ENCODE measurements at places on chromosomes 5 and 9.

DNA sequence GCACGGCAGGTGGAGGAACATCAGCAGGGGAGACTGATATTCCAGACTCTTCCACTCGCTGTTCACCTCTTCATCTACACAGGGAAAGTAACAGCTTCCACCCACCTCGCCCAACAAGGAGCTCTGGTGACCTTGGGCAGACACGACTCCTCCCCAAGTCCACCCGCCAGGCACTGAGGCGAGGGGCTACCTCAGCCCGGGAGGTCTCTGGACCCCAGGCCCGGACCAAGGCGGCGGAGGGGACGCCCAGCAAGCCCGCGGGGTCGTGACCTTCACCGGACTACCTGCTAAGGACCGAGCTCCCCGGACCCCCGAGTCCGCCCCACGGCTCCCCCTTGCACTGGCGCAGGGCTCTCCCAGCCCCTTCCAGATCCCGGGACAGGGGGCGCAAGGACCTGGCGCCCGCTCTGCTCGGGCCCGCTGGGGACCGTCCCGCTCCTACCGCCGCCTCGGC is 70.2 kb upstream of the LPCAT1 start:
- DNase-seq, result no peak

DNA sequence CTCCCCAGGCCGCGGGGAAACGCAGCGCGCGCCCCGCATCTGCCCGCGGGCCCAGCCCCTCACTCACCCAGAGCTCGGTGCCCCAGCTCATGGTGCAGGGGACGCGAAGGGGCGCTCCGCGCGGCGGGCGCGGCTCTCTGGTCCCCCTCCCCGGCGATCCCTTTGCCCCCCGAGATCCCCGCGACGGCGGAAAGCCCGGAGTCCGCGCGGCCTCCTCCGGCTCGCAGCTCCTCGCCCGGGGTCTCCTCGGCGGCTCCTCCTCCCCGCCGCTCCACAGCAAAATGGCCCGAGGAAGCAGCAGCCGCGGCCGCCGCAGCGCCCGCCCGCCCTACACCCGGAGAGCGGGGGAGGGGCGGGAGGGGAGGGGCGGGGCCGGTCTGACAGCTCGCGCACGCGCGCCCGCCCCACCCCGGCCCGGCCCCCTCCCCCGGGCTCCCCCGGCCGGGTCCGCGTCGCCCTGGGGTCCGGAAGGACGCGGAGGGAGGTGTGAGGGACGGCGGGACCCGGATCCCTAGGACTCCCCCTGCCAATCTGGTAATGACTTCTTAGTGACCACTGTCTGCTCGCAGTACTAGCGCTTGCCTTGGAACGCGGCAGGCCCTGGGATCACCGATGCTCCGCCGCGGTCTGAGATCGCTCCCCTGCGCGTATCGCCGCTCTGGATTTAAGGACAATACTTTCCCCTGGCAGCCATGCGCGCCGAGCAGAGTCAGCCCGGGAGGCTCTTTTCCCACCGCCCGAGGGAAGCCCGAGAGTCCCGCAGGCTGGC is at the start of gene FNBP1:
Gene FNBP1, minus strand, starts transcription at position 305 of the 769 bp plus-strand sequence. Its CDS starts 214 bp downstream, at position 91.
- DNase-seq, result peak; percentile 99

GRCh38 chr9:8429768-8430167 is 630.2 kb upstream of the DMAC1 start:
- DNase-seq, result no peak

DNA sequence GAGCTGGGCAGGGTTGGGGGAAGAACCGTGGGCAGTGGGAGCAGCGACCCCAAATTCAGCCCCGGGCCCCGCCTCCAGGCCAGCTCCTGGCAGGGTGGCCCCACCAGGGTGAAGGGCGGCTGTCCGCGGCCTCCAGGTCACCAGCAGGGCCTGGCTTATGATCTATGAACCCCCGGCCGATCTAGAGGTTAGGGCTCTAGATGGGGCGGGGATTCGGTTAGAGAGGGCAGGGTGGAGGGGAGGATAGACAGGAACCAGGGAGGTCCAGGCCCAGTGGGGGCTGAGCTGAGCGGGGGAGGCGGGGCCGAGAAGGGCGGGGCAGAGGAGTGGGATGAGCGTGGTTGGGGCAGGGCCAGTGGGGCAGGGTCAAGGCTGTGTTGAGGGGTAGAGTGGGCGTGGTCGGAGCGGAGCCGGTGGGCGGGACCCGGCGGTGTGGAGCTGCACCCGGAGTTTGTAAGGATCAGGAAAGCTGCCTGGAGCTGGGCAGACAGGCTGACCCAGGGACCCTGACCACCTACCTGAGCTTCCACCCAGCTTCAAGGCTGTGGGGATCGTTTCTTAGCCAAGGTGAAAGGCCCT is 29.3 kb upstream of the OBP2B start:
- peak; percentile 100 for DNase-seq

DNA sequence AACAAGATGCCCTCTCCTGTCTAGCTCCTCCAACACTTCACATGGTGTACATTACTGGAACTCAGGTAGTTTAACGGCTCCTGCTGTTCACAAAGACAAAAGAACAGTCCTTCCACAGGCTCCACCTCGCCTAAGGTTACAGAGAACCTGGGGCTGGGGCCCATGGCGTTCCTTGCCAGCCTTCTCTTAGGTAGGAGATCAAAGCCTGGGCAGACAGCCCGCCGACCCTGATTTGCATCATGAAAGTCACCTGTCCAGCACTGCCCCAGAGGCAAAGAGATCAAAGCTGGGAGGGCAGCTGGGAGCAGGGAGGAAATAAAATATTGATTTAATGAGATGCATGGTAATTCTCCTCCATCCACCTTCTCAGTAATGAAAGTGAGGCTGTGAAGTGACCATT is 115.0 kb upstream of the SLIT3 start:
- DNase-seq, result no peak

GRCh38 chr5:138601444-138601843 is 26.2 kb upstream of the HSPA9 start:
- no peak for DNase-seq

GRCh38 chr9:79735023-79735779 is 163.4 kb downstream of the TLE4 start:
- no peak for DNase-seq

DNA sequence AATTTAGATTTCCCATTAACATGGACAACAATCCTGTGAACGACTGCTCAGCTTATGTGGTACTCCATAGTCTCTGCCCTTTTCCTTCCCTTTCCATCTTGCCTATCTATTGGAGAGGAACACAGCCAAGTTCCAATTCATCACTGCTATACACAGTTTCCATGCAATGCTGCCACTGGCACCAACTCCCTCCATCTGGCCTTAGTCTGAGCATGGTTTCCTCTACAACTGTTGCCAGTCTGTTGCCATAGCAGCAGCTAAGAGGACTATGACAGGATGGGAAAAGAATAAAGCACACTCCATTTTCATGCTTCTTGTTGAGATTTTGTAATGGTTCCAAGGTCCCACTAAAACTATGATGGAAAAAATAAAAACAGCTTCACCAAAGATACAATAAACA is 189.0 kb downstream of the HCN1 start:
- DNase-seq, result no peak

DNA sequence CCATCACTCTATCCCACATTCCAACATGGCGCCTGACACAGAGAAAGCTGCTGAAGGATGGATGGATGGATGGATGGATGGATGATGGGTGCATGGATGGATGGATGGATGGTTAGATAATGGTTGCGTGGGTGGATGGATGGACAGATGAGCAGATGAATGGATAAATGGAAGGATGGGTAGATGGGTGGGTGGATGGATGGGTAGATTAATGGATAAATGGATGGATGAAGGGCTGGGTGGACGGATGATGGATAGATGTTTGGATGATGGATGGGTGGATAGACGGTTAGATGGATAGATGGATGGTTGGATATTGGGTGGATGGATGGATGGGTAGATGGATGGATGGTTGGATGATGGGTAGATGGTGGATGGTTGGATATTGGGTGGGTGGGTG is 4.5 kb downstream of the LCN12 start:
- no peak for DNase-seq

- peak; percentile 91 for DNase-seq
Measured at GRCh38 chr9:34578241-34579103, 11.1 kb downstream of the CNTFR start.

DNA sequence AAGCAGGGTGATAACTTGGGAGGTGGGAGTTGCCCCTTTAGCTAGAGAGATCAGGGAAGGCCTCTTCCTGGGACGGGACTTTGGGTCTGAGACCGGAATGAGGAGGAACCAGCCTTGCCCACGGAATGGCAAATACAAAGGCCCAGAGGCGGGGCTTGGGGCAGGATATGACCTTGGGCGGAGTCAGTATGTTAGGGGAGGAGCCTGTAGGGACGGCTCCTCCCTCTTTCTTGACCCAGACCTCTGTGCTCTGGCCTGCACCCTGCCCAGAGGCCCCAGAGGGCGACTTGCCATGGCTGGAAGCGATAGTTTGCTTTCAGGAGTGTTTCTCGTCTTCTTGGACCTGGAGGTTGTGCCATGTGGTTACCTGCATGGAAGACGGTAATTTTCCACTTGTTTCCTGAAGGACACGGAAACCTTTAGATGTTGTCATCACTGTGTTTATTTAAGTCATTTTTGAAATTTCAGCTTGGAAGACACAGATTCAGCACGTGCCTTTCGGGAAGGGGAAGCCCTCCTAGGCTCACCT is 85.6 kb downstream of the DAB2IP start:
- peak; percentile 93 for DNase-seq

GRCh38 chr5:104598285-104598684 is 1035.7 kb upstream of the NUDT12 start:
- DNase-seq, result no peak

DNA sequence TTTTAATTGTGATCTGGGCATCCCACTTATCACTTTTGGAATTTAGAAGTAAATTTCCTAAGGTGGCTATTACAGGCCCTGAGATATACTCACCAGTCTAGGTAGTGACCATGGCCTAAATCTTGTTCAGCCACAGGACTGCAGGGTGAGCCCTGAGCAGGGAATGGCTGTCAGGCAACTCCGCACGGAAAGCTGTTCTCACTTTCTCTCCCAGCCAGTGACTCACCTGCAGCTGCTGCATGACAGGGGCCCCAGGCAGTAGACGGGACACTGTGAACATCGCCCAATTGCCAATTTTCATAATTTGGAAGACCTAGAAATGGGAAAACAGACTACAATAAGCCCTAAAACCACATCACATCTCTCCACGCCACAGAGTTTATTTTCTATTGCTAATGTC is 69.6 kb upstream of the TAF1L start:
- no peak for DNase-seq

GRCh38 chr5:167096816-167097215 is 1194.6 kb upstream of the WWC1 start:
- no peak for DNase-seq

DNA sequence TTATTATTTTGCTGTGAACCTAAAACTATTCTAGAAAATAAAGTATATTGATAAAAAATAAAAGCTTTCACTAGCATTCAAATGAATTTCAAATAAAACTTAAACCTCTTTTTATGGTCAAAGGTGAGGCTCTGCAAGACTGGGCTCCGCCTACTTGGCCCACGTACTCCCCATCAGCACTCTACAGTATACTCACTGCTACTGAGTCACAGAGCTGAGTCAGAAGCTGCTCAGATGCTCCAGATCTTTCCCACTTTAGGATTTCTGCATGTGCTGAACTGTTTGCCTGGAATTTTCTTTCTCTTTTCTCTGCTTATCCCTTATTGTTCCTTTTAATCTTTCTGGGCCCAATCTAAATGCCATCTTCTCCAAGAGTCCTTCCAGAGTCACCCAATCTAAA is 331.9 kb upstream of the CCNG1 start:
- no peak for DNase-seq

- DNase-seq, result no peak
Measured at GRCh38 chr5:151496041-151496484, 48.7 kb downstream of the SLC36A1 start.

DNA sequence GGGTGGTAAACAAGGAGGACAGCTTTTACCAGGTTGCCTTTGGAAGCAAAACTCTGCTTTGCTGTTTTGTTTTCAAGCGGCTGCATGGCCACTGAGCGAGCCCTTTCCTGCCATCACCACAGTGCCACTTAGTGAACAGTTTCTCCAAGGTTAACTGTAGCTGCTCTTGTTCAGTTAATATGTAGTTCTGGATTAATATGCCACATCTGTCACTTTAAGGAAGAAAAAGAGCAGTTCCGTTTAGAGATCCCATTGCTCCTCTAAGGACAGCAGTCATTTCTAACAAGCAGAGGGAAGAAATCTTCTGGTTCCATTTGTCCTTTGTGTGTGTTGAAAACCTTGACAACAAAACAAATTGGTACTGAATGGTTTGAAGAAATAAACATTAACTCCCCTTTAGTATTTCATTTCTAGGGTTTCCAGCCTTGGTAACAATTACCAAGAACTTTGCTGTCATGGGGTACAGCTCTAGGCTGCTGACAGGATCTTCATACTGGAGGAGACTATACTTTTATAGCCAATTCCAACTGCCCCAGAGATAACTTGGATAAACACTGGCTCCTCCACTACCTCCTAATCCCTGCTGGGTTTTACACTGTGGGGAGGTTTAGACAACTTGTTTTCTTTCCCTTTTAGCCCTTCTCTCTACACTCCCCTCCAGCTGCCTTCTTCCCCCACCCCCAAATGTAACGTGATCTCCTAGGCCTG is 10.3 kb upstream of the ABL1 start:
- DNase-seq, result peak; percentile 86

DNA sequence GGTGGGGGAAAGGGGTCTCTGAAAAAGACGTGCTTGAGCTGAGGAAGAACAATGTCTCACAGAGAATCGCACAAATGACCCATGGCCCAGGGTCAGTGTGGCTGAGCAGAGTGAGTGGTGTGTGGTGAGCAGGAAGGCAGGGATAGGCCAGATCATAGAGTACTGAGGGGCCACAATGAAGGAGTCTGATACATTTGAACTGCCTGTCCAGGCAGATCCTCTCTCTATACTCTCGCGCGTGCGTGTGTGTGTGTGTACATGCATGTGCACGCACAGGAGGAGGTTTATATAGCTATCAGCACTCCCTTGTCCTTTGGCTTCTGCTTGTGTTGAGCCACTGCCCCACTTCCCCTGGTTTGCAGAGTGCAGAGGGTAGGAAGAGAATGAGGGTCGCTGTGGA is 294.0 kb downstream of the ZNF608 start:
- DNase-seq, result no peak

GRCh38 chr5:34866989-34867471 is 28.1 kb downstream of the TTC23L start:
- DNase-seq, result no peak

DNA sequence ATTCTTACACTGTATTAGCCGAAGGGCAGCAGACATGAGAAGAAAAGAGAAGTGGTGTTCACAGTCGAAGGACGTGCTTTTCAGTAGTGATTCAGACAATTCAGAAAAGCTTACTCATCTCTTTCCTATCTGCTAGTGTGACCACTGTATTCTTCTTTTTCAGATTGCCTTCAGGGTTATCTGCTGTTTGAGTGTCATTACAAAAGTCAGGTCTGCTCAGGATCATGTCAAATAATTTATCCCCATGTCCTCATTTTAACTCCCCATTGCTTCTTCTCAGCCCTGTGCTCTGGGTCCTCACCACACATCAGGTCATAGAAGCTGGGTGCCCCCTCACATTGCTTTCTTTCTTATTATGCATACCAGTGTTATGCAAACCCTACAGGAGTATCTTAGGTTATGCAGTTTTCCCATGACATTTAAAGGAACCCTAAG is 394.0 kb downstream of the CETN3 start:
- DNase-seq, result peak; percentile 3

DNA sequence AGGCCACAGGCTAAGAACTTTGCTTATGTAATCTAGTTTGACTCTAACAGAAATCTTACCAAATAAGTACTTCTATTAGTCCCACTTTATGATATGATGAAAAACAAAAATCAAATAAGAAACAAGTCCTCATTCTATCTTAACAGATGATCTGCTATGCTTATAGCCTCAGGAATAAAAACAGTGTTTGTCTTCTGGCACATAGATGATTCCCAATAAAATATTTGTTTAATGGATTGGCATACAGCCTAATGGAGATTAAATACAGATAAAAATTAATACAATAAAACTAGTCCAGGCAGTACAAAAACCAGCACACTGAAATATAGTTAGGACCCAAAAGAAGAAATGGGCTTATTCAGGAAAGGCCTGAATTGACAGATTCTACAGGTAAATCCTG is 971.4 kb upstream of the WWC1 start:
- no peak for DNase-seq
